NCI-H1105 (cell line): ENCODE measurements at places on chromosomes 4 and X.

DNA sequence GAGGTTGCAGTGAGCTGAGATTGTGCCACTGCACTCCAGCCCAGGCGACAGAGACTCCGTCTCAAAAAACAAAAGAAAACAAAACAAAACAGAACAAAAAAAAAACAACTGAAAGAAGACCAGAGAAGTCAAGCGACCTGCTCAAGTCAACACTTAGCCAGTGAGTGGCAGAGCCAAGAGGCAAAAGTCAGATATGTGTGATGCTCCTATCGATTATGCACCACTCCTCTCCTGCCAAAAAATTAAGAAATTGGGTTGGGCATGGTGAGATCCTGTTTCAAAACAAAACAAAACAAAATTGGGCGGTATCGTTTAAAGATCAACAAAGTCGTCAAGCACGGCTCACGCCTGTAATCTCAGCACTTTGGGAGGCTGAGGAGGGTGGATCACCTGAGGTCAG lies 137.7 kb downstream of the PDS5A start:
- no peak for DNase-seq

- DNase-seq: no peak
Observed at GRCh38 chr4:88517825-88518224, 5.8 kb downstream of the PYURF start.

DNA sequence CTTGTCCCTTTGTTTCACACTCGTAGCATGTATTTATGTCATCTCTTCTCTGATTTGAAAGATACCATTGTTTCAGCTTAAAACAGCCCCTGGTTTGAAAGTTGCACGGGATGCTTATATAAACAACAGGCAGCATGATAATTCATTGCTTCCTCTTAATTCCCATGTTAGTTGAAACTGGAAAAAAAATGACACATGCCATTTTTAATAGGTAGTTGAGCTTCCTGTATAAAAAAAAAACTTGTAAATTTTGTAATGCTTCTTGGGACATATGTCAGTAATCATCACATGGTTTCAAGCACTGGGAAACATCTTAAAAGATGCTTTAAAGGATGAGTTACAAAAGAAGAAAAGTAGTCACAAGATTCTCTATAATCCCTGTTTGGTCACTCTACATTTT lies 243.0 kb downstream of the PALLD start:
- DNase-seq: no peak

- DNase-seq: no peak
Observed at GRCh38 chr4:37338972-37339371, 94.4 kb downstream of the NWD2 start.

- no peak for DNase-seq
Observed at GRCh38 chr4:113749178-113749577, 12.4 kb downstream of the CAMK2D start.

DNA sequence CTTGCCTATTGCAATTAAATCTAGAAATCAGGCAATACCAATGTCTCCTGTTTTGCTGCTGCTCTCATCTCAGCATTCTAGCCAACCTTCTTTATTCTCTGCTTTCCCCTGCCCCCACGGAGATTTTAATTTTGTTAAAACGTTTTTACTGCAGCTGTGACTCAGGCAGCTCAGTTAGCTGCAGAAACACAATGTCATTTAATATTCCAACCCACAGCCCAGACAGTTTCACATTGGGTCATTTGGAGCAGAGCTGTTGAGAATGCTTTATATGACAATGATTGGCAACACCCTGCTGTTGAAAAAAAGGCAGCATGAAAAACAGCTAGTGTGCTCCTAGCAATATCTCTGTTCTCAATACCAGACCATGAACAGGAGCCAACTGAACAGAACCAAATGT lies 12.6 kb upstream of the SLC10A4 start:
- no peak for DNase-seq

GRCh38 chrX:41661366-41662095 lies 27.2 kb upstream of the GPR34 start:
- DNase-seq: no peak

DNA sequence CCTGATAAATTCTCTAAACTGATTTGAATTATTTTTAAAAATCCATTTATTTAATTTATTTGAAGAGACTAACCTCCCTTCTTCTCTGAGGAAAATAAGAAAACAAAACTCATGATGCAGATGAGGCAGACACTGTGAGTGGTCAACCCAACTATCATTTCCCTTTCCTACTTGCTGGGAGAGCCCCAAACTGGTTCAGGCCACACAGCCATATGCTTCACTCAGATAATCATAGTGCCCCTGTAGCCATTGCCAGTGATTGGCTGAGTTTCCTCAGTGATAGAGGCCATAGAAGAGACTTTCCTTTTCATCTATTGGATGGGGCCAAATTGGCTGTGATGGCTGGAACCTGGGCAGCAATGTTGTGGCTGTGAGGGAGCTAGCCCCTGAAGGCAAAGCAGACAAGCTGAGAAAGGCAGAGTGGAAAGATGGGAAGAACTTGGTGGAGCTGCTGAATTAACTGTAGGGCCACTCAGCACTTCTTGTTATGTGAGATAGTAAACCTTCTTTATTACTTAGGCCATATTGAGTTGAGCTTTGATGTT lies 49.8 kb downstream of the RAB33B start:
- no peak for DNase-seq

DNA sequence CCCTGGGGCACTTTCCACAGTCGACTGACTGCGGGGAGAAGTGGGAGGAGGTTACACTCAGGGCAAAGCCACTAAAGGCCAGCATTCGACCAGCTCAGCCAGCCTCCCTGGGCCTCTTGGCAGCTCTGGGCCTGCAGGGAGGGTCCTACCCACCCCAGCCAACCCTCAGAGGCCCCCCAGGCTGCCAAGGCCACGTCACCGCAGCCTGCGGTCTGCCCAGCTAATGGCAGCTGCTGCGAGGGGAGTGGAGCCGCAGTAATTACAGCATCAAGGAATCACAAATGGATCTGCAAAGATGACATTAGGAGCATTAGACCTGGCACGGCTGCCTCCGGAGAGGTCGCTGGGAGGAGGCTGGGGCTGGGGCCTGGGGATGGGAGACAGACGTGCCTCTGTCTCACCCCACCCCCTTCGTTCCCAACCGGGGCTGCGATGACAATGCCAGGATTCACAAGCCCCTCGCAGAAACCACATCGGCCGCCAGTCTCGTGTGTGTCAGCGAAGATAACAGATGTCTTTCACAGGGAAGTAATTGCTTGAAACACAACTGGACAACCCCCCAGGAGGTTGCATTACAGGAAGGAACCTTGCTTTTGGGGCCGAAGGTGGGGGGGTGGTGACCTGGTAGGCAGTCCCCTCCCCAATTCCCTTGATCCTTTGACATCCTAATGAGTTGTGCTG lies 367.6 kb downstream of the BCOR start:
- no peak for DNase-seq

- no peak for DNase-seq
Observed at GRCh38 chr4:181601103-181601502, 642.1 kb upstream of the TENM3 start.

GRCh38 chr4:68987007-68987406 lies 35.4 kb upstream of the UGT2A3 start:
- DNase-seq: no peak

GRCh38 chr4:95550115-95550987 lies 1.6 kb upstream of the UNC5C start:
- DNase-seq: no peak

GRCh38 chr4:153468587-153468986 lies 2.4 kb downstream of the TMEM131L start:
- DNase-seq: no peak

- DNase-seq: no peak
Observed at GRCh38 chr4:61446941-61447340, 246.8 kb downstream of the ADGRL3 start.

- DNase-seq: no peak
Observed at GRCh38 chrX:133414406-133415275, 648 bp downstream of the GPC4 start.

DNA sequence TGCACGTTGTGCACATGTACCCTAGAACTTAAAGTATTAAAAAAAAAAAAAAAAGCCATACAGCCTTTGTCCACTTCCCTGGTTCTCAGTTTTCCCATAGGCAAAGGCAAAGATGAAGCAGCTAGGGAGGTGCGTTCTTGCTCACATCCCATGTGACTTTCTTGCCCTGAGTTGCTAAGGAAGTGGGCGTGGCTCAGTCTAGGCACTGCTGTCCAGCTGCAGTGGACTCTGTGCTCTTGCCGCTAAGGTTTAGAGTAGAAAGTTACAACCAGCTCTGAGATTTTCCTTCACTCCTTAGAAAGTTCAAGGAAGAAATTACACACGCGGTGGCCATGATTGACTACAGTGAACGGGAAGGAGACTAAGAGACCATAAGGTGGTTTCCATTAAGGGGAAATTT lies 144.7 kb downstream of the NAA11 start:
- DNase-seq: no peak

DNA sequence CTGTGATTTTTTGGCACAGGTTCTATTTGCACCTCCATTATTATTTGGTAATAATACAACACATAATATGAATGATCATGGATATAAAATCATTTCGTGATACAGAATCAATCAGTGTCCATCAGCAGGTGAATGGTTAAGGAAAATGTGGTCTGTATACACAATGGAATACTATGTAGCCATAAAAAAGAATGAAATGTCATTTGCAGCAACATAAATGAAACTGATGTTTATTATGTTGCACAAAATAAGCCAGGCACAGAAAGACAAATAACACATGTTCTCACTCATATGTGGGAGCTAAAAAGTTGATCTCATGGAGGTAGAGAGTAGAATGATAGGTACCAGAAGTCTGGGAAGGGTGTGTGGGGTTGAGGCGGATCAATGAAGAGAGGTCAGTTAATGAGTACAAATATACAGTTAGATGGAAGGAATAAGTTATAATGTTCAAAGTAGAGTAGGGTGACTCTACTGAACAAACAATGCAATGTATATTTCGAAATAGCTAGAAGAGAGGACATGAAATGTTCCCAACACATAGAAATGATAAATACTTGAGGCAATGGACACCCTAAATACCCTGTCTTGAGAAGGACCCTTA lies 1.1 kb upstream of the SMARCA1 start:
- DNase-seq: no peak

- no peak for DNase-seq
Observed at GRCh38 chr4:136713140-136713539, 819.2 kb downstream of the PCDH18 start.

DNA sequence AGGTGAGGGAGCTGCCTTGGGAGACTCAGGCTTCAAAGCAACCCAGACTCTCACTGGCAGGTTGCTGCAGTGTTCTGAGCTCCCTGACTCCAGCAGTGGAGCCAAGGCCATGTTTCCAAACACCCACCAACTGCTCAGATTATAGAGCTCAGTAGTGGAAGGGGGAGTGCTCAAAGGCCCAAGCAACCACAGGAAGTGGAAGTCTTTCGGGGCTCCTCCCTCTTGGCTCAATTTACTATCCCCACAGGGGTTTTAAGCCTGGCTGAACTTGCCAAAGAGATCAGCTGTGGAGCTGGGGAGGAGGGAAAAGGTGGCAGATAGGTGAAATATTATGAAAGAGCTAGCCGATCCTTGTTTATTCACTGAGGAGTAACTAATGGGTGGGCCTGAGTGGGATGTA lies 82.5 kb downstream of the HPRT1 start:
- DNase-seq: peak; percentile 13

DNA sequence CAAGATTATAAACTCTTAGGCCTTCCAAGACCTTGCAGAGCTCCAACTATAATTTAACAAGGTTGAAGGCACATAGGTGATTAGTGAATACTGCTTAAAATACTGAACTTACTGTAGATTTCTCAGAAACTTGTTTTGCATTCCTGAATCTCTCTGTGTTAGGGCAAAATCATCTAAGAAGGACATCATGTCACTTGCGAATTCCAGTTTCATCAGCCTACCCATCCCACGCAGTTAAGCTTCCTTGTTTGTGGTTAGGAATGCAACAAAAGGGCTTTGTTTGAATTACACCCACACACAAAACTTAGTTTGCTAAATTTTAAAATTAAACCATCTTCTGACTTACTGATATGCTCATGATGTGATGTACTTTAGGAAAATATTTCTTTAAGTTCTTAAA lies 174.0 kb downstream of the SOWAHB start:
- no peak for DNase-seq

DNA sequence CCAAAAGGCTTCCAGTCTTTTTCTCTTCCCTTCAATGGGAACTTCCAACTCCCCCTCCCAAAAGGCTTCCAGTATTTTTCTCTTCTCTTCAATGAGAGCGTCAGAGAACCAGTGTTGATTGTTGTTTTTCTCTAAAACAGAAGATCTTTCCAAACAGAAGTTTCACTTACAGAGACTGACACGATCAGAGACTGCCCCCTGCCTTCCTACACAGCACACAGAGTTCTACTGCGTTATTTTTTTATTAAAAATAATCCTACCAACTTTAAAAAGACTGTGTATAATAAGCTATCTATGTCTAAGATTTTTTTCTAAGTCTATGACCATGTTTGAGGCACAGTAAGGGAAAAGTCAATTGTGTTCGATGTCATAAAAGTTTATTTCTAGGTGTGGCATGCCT lies 3.5 kb upstream of the HTR2C start:
- DNase-seq: no peak

- peak; percentile 47 for DNase-seq
Observed at GRCh38 chrX:154051201-154051810, 31.6 kb upstream of the IRAK1 start.

DNA sequence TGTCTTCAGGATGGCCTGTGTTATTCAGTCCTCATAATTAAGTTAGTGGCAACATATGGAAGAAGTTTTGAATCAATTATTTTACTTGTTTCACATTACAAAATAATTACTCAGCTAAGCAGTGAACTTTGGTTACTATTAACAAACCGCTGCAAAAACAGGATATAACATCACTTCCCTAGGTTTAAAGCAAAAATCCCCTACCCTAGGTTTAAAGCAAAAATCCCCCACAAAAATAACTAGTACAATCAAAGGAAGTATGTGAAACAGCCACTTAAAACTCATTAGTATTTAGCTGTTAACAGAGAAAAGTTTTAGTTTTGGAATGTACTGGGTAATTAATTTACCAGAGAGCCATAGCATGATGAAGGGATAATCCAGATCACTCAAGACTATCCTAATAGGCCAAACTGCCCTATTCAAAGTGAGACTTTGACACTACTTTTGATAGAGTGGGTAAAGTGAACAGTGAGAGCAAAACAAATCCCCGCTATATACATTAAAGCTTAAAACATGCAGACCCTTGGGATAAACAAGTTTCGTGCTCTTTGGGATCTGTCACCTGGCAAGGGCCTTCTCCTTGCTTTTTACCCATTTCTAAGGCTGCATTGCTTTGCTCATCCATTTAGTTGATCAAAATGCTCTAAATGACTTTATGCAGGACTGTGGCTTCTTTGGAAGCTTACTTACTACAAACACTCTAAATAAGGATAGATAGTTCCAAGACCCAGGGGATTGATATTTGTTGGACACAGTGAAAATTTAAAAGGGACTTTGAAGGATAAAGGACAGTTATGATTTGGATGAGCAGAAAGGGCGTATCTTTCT lies 36.4 kb upstream of the GPR174 start:
- no peak for DNase-seq

- no peak for DNase-seq
Observed at GRCh38 chr4:186015212-186015817, 53.6 kb upstream of the TLR3 start.

GRCh38 chrX:2697306-2697705 lies 6.2 kb downstream of the CD99 start:
- no peak for DNase-seq

GRCh38 chrX:122187069-122187713 lies 996.9 kb upstream of the GRIA3 start:
- no peak for DNase-seq

- DNase-seq: no peak
Observed at GRCh38 chr4:18882468-18882867, 860.9 kb upstream of the LCORL start.

- no peak for DNase-seq
Observed at GRCh38 chr4:113684534-113685091, 76.9 kb downstream of the CAMK2D start.
